Endothelial cell of umbilical vein (primary cell): ENCODE measurements at places on chromosomes 4 and X. TPM values are rescaled to one million over a fixed set of nuclear protein-coding genes. Genes with fewer than 3 reads are reported as not detected.

- no peaks in the 10 kb centered on the region for H3K27me3 ChIP-seq
- no peaks in the 10 kb centered on the region for H3K36me3 ChIP-seq
- H3K4me3 ChIP-seq = no peak overlapping the region
- no peak for DNase-seq
Measured at GRCh38 chr4:89645482-89645881, 191.5 kb downstream of the SNCA start.

DNA sequence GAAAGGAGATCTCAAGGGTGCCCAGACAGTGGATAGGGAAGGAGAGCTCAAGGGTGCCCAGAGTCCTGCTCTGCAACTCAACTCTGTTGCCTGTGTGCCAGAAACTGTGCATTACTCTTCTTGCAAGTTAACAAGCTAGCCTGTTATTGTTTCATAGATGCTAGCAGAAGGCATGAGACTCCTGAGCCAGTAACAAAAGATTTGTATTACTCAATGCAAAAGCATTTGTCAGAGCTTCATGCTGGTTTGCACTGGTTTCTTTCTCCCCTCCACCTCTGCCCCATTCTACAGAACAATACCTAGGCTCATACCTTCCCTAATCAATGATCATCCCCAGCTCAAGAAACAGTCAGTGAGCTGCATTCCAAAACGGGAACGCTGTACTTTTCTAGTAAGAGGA is 124.5 kb upstream of the NEIL3 start:
- no peak for DNase-seq
- no peaks in the 10 kb centered on the region for H3K4me1 ChIP-seq
- no peaks in the 10 kb centered on the region for H3K27me3 ChIP-seq
- no peaks in the 10 kb centered on the region for H3K36me3 ChIP-seq
- no peak overlapping the region for H3K4me3 ChIP-seq

GRCh38 chr4:85946821-85947220 is 413.0 kb downstream of the MAPK10 start:
- H3K4me1 ChIP-seq = peaks cover 6% of the 10 kb centered on the region
- peaks cover 7% of the 10 kb centered on the region for H3K36me3 ChIP-seq
- H3K4me3 ChIP-seq = no peak overlapping the region
- no peaks in the 10 kb centered on the region for H3K27me3 ChIP-seq
- DNase-seq = no peak
- no peak overlapping the region for H3K27ac ChIP-seq

GRCh38 chr4:37873386-37873785 is 17.5 kb upstream of the TBC1D1 start:
- H3K4me1 ChIP-seq = no peaks in the 10 kb centered on the region
- no peak overlapping the region for H3K4me3 ChIP-seq
- H3K36me3 ChIP-seq = no peaks in the 10 kb centered on the region
- no peak overlapping the region for H3K27ac ChIP-seq
- H3K27me3 ChIP-seq = no peaks in the 10 kb centered on the region
- no peak for DNase-seq

GRCh38 chrX:4175221-4175620 is 461.8 kb upstream of the PRKX start:
- no peaks in the 10 kb centered on the region for H3K4me1 ChIP-seq
- no peaks in the 10 kb centered on the region for H3K27me3 ChIP-seq
- no peak overlapping the region for H3K4me3 ChIP-seq
- H3K36me3 ChIP-seq = no peaks in the 10 kb centered on the region
- H3K27ac ChIP-seq = no peak overlapping the region
- no peak for DNase-seq

DNA sequence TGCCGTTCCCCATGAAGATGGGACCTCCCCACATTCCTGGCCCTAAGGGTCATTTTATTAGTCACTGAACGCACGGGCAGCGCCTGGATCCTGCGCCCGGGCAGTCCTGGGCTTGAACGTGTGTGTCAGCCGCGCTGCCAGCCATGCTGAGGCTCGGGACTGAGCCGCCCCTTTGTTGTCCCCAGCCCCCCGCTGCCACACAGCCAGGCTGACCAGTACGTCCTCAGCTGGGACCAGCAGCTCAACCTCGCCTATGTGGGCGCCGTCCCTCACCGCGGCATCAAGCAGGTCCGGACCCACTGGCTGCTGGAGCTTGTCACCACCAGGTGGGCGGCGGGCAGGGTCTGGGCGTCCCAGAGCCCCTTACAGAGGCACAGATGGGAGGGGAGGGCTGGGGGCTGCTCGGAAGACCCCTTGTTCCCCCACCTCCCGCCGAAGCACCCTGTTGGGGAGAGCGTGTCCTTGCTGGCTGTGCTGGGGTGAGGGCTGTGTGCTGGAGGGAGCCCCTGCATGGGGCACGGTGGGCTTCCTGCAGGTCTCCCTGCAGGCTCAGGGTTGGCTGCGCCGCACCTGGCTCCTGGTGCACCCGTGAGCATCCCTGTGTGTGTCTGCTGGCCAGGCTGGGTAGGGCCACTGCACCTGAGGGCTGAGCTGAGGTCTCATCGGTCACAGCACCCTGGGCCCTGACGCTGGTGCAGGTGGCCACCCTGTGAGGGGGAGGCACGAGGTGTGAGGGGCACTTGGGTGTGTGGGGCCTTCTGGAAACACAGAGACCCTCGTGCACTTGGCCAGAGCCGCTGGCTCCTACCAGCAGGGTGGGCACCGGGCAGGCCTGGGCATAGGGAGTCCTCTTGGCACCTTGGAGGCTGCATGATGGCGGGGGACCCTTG is 1.0 kb downstream of the IDUA start:
- H3K27ac ChIP-seq = no peak overlapping the region
- no peak overlapping the region for H3K4me3 ChIP-seq
- no peaks in the 10 kb centered on the region for H3K27me3 ChIP-seq
- no peak for DNase-seq
- peaks cover 2% of the 10 kb centered on the region for H3K36me3 ChIP-seq
- peaks cover 17% of the 10 kb centered on the region for H3K4me1 ChIP-seq

DNA sequence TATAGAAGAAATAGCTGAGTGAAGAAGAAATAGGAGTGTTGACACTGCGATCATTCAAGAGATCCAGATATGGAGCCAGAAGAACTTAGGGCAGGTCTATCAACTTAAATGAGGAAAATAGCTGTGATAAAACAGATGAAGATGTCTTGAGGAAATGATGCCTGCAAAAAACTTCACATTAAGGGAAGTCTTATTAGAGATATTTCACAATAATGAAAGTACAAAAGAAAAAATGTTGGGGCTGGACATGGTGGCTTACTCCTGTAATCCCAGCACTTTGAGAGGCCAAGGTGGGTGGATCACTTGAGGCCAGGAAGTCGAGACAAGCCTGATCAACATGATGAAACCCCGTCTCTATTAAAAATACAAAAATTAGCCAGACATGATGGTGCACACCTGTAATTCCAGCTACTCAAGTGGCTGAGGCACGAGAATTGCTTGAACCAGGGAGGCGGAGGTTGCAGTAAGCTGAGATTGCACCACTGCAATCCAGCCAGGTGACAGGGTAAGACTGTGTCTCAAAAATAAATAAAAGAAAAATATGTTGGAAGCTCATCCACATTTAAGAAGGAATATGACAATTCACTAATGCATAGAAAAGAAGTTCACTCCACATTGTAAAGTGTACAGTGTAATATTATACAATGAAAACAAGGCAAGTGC is 56.3 kb downstream of the PKD2 start:
- H3K4me3 ChIP-seq = no peak overlapping the region
- DNase-seq = no peak
- no peaks in the 10 kb centered on the region for H3K27me3 ChIP-seq
- H3K4me1 ChIP-seq = peaks cover 6% of the 10 kb centered on the region
- H3K27ac ChIP-seq = no peak overlapping the region

GRCh38 chrX:153414856-153415510 is 3.7 kb downstream of the ZFP92 start:
- H3K4me3 ChIP-seq = no peak overlapping the region
- no peaks in the 10 kb centered on the region for H3K27me3 ChIP-seq
- H3K4me1 ChIP-seq = peaks cover 6% of the 10 kb centered on the region
- DNase-seq = no peak
- H3K36me3 ChIP-seq = no peaks in the 10 kb centered on the region
- H3K27ac ChIP-seq = no peak overlapping the region

DNA sequence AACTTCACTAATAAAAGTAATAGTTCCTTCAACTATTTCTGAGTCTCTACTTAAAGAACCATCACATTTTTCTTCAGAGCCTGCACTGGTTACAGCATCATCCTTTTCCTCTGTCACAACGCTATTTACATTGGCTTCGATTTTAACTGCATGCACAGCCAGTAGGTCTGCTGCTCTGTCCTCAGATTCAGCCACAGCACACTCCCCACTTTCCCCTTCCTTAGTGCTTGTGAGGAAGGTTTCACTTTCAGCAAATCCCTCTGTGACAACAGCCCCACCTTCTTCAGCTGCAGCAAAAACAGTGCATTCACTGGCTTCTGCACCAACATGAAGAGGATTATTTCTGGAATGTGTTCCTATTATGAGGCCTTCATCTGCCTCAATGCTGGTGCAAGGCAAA is 25.7 kb downstream of the BOD1L1 start:
- H3K4me3 ChIP-seq = no peak overlapping the region
- no peaks in the 10 kb centered on the region for H3K4me1 ChIP-seq
- H3K36me3 ChIP-seq = peaks cover 30% of the 10 kb centered on the region
- H3K27me3 ChIP-seq = no peaks in the 10 kb centered on the region

- DNase-seq = no peak
- no peaks in the 10 kb centered on the region for H3K27me3 ChIP-seq
- H3K36me3 ChIP-seq = no peaks in the 10 kb centered on the region
- H3K4me1 ChIP-seq = no peaks in the 10 kb centered on the region
- H3K27ac ChIP-seq = no peak overlapping the region
Measured at GRCh38 chr4:90982813-90983212, 855.6 kb downstream of the CCSER1 start.

- no peak overlapping the region for H3K27ac ChIP-seq
- no peaks in the 10 kb centered on the region for H3K4me1 ChIP-seq
- no peaks in the 10 kb centered on the region for H3K27me3 ChIP-seq
- DNase-seq = no peak
- H3K4me3 ChIP-seq = no peak overlapping the region
- H3K36me3 ChIP-seq = no peaks in the 10 kb centered on the region
Measured at GRCh38 chrX:15903186-15903681, 48.6 kb upstream of the AP1S2 start.

DNA sequence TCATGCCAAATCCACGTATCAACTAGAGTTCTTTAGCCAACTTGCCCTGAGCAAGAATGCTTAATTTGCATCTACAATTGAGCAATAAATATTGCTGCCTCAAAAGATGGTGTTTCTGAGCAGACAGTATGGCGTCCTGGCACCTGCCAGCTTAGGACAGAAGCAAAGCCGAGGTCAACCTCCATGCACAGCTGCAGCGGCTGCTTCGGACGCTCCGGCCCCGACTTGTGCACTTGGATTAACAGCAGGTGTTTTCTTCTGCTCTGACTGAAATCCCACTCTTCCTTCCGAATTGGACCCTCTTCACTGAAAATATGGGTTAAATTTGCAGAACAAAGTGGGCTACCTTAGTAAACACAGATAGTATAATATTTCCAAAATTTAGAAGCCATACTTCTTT is 215.2 kb upstream of the ETNPPL start:
- no peak for DNase-seq
- no peaks in the 10 kb centered on the region for H3K36me3 ChIP-seq
- H3K27ac ChIP-seq = no peak overlapping the region
- no peak overlapping the region for H3K4me3 ChIP-seq
- no peaks in the 10 kb centered on the region for H3K4me1 ChIP-seq

DNA sequence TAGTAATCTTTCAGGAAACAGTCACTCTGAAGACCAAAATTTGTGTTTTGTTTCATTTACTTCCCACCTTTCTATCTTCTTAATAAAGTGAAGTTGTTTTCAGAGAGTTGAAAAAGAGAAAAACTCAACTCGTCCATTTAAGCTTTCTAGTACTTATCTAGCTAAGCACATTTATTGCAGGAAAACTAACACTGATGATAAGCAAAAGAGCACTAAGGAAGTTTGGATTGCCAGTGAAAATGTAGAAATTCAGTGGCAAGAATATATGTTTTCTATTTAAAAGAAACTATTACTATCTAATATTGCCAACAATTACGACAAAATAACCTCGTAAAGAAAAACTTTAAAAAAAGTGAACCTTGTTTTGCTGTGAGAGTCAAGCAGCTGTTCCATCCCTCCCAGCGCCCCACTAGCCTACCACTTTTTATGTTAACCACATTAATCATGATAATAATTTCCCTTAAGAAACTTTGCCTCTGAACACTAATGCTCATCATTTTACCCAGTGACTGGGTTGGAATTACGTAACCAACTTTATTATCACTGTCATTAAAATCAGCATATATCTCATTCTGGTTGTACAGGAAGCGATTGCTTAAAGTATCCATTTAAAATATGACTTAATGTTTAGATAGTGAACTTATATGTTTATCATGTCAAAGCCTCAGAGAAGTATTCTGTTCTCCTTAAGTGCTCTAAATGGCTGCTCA is 24.8 kb downstream of the SPRY1 start:
- no peaks in the 10 kb centered on the region for H3K27me3 ChIP-seq
- H3K4me1 ChIP-seq = peaks cover 34% of the 10 kb centered on the region
- DNase-seq = peak; percentile 19
- H3K4me3 ChIP-seq = no peak overlapping the region

GRCh38 chrX:72306085-72306801 is 529 bp upstream of the CITED1 start:
- H3K36me3 ChIP-seq = no peaks in the 10 kb centered on the region
- H3K27ac ChIP-seq = no peak overlapping the region
- peaks cover 22% of the 10 kb centered on the region for H3K4me1 ChIP-seq
- peak overlapping the region; percentile 43 for H3K4me3 ChIP-seq

GRCh38 chr4:8441499-8442091 is 1.0 kb downstream of the TRMT44 start:
- H3K36me3 ChIP-seq = peaks cover 2% of the 10 kb centered on the region
- H3K4me3 ChIP-seq = peak overlapping the region; percentile 72
- no peaks in the 10 kb centered on the region for H3K27me3 ChIP-seq
- peaks cover 39% of the 10 kb centered on the region for H3K4me1 ChIP-seq
- peak overlapping the region; percentile 91 for H3K27ac ChIP-seq

GRCh38 chr4:10204401-10205058 is 87.9 kb upstream of the WDR1 start:
- H3K27me3 ChIP-seq = no peaks in the 10 kb centered on the region
- H3K36me3 ChIP-seq = no peaks in the 10 kb centered on the region
- no peaks in the 10 kb centered on the region for H3K4me1 ChIP-seq
- DNase-seq = no peak
- no peak overlapping the region for H3K27ac ChIP-seq
- H3K4me3 ChIP-seq = no peak overlapping the region

DNA sequence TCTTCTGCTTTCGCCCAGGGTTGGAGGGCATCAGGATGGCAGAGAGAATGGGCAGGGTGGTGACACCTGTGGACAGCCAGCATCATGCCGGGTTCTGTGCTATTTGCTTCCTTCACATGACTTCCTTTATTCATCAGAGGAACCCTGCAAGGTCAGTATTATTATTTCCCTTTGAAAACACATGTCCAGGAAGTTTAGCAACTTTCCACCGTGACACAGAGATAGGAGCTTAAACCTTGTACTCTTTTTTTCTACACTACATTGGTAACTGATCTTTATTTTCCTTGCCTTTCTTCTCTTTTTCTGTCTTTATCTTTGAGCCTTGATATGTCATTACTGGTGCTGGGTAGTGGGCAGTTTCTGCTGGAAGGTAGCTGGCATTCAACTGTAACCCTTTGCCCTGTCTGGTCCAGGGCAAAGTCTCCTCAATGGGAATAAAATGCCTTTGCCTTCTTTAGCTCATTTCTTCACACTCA is 5.0 kb upstream of the MGST2 start:
- peak overlapping the region; percentile 60 for H3K27ac ChIP-seq
- DNase-seq = peak; percentile 83
- H3K4me3 ChIP-seq = no peak overlapping the region
- peaks cover 49% of the 10 kb centered on the region for H3K4me1 ChIP-seq
- no peaks in the 10 kb centered on the region for H3K27me3 ChIP-seq

DSPP gene
- total RNA-seq = not detected in 2 replicates

ASMT gene
- not detected in 2 replicates for total RNA-seq

ADGRG2 gene
- not detected in 2 replicates for total RNA-seq

AMTN gene
- total RNA-seq = not detected in 2 replicates
